Epithelial cell of esophagus (primary cell): ENCODE measurements at places on chromosomes 6 and 20.

DNA sequence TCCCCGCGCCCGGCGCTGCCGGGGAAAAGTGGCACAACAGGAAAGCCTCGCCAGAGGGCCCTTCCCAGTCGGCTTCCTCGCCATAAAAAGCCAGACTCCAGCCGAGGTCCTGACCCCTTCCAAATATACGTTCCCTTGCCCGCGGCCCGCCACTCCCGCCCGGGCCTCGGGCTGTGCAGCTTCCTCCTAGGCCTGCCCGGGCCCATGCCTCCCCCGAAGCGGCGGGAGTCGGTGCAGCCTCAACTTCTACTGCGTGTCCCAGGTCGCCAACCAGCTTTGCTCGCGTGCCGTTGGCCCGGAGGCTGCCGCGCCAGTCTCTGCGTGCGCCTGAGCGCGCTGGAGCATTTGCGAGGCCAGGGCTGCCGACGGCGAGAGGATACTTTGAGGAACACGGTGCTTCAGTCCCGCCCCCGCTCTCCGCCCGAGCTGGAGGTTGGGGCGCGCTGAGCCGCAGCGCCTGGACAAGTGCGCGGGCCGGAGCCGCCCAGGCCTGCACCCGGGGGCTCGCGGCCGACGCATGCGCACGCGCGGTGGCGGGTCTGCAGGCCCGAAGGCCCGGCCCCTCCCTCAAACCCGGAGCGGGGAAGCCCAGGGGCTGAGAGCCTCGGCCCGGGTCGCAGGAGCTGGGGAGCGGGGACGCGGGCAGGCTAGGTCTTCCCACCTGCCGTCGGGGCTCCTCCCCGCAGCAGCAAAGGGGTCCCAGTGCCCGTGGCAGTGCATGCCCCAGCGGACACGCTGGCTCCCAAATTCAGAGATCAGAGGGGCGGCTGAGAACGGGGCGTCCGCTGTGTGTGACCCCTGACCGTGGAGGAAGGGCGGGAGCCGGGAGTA is 10.2 kb downstream of the FOXC1 start:
- peak; percentile 42 for DNase-seq

DNA sequence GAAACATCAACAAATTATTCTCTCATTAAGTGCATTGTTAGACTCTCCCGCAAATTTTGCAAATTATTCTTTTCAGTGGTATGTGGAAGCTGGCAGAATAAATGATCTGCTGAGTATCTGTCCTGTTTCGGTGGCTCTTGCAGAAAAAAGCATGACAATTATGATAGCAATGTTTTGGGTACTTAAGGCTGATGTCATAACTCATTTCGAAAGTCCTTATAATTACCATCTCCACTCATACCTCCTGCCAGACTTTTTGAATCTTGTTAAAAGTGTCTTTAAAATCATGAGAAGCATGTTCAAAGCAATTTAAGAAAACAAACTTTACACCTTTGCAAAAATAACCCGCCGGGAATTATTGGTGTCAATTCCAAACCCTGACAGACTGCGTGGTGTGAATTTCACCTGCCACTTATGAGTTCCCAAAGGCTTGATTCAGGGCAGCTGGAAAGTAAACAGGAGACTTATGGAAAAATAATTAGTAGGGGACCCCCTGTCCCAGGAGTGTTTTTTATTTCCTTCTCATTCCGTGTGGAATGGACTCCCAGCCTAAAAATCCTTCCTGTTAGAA is 87.6 kb upstream of the E2F3 start:
- peak; percentile 18 for DNase-seq

GRCh38 chr20:52129611-52130010 is 62.0 kb downstream of the ZFP64 start:
- DNase-seq = no peak

DNA sequence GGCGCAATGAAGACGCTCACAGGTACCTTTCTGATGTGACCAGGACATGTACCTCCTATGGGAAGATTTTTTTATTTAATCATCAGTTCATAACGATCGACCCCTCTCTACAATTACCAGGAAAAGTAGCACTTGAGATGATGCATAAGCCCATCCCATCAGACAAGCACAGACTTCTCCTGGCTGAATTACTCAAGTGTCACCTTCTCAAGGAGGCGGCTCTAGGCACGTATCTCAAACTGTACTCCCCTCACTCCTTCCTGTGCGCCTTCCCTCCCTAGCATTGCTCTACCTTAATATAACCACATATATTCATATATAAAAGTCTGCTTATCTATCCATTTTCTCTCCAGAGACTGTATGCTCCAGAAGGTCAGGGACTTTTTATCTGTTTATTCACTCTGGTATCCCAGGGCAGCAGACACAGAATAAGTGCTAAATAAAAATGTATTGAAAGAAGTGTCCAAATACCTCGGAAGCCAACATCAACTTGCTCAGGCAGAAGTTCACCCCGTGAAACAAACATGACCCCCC is 71.5 kb downstream of the CNKSR3 start:
- peak; percentile 74 for DNase-seq

DNA sequence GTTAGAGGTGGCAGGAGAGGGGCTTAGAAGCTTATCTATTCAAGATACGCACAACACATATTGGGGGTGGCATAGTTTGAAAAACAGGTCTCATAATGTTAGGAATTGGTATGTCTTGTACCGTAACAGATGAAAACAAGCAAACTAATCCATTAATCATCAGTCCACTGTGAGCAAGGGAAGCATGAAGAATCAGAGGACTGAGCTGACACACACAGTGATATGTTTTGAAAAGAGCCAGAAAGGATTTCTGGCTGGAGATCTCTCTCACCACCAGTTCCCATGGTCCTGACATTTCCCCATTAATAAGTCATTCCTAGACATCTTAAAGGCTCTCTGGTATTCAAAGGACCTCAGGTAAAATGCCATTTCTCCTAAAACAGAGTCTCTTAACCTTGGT is 158.8 kb upstream of the PHACTR1 start:
- no peak for DNase-seq

GRCh38 chr6:81938014-81938856 is 185.8 kb upstream of the TENT5A start:
- peak; percentile 99 for DNase-seq

DNA sequence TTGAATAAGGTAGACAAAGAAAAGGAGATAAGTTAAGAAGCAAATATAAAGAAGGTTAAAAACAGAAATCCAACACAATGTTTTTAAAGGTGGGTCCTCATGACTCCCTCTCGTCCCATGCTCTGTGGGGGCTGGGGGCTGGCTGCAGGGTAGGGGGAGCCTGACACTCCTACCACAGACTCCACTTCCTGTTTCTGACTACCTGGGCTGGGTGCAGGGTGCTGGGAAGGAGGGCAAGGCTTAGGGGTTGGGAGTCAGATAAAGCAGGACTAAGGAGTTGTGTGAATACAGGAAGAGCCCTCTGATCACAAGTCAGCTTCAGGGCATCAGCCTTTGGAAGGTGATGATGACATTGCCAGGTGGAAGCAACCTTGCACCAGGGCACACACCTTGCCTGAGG is 277.0 kb upstream of the SGK1 start:
- no peak for DNase-seq

DNA sequence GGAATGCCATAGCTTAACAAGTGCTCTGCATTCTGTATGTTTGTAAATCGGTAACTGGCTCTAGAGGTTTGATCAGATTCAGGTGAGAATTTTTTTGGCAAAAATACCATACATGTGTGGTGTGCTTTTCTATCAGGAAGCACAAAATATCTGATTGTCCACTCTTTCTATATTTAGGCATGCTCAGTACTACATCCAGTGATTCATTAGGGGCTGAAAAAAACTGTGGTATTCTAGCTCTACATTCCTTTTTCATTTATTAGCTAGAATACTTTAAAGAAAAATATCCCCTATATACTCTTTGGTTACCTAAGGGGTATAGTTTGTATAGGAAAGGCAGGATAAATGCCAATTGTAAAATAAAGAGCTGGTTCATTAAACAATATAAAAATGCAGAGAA is 10.6 kb upstream of the ELOVL2 start:
- DNase-seq = no peak

GRCh38 chr6:167442245-167442644 is 117.4 kb downstream of the TTLL2 start:
- no peak for DNase-seq

DNA sequence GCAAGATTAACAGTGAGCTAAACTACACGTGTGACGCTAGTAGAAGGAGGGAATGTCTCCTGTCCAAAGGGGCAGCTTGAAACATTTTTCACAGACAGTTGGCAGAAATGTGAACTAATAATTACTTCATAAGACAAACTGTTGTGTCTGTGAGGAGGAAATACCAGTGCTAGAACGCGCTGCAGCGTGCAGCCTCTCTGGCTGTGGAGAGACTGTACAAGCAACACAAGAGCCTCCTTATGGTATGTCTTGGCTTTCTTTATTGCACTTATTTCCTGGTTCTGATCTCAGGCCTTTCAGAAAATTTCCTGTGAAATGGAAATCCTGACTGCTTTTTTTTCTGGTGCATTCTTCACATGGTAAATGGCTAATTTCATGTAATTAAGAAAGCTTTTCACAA is 25.3 kb upstream of the TIAM2 start:
- peak; percentile 68 for DNase-seq

GRCh38 chr6:44049989-44050871 is 77.0 kb downstream of the MRPL14 start:
- DNase-seq = no peak

GRCh38 chr6:169370054-169370453 is 116.4 kb upstream of the THBS2 start:
- DNase-seq = peak; percentile 52

DNA sequence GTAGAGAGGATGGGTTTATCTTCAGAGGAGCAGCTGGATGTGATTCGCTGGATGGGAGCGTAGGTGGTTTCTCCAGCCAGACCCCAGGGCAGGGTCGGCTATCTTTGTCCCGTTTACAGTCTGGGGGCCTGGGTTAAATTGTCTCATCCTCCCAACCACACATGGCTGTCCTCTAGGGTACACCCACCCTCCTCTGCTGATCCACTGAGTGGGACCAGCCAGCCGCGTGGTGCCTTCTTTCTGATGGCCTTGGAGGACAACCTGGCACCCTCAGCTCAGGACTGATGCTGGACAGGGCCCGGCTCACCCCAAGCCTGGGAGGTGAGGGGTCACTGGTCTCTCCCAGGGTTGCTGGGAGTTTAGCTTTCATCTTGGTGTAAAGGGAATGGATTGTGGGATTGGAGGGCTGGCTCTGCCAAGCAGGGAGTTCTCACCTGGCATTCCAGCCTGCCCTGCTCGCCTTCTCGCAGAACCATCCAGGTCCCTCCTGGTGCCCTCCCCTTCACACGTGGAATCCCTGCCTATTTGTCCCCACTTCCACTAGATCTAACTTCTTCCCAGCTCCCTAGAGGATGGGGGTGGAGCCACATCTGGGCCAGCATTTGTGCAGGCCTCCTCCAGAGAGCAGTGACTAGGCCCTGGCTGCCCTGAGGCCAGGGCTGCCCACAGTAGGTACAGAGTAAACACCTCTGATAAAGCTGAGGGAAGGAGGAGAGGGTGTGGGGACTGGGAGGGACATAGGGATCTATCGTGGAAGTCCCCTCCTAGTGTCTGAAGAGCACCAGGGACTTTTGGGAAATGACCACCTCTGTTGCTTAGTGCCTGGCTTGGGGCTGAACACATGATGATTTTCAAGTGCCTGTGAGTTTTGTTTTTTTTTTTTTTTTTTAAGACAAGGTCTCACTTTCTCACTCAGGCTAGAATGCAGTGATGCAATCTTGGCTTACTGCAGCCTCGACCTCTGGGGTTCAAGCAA is 1.6 kb downstream of the ITPR3 start:
- peak; percentile 82 for DNase-seq

DNA sequence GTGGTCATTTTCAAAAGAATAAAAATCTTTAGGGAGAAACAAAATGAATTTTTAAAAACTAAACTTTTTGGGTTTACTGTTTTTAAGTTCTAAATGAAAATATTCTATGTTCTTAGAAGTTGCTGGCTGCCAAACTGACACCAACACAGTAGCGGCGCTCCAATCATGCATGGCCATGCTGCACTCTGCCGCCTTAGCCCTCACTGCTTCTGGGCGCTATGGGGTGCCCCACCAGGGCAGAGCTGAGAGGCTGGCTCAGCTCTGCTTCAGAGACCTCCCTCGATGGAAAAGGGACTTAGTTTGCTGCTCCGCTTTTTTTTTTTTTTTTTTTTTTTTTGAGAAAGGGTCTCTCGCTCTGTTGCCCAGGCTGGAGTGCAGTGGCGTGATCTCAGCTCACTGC is 20.9 kb downstream of the EZR start:
- no peak for DNase-seq

DNA sequence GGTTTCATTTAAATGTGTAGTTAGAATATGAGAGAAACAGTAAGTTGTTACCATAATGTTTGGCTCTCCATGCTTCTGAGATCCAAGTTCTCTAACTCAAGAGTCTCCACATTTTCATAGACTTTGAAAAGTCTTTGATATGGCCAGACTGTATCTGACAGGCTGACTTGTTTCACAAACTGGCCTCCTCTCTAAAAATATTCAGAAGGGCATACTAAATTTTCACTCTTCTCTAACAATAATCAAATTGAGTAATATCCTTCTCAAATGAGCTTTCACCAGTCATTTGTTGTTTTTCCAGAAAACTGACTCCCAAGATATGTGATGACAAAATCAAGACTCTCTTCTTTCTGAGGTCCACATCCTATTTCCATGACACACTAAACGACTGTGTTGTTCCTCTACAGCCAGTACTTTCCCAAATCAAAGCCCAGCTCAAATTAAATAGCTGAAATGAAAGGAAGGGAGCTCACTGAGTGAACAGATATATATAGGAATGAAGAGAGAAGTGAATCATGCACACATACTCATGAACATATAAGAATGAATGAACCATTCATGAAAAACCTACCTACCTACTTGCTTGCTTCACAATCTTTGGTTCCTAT is 15.1 kb downstream of the HIVEP2 start:
- DNase-seq = peak; percentile 37

- DNase-seq = no peak
Observed at GRCh38 chr6:37569743-37570481, 70.2 kb upstream of the CCDC167 start.

DNA sequence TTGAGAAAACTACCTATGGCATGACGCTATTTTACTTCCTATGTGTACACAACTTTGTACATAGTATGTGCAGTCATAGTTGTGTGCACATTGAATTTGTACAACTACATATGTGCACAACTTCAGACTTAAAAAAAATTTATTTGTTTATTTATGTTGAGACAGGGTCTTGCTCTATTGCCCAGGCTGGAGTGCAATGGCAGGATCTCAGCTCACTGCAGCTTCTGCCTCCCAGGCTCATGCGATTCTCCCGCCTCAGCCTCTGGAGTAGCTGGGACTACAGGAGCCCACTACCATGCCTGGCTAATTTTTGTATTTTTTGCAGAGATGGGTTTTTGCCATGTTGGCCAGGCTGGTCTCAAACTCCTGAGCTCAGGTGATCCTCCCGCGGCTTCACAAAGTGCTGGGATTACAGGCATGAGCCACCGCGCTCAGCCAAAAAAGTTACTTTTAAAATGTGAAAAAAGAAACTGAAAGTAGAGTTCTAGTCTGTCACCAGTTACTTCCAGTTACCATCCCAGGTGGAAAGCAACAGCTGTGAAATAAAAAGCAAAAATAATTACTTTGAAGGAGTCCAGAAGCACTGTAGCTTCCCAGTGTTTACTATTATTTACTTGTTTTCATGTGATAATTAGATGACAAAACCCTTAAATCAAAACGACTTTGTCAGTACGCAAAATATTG is 1.7 kb upstream of the ZKSCAN8 start:
- no peak for DNase-seq

- DNase-seq = peak; percentile 41
Observed at GRCh38 chr6:127956260-127956888, 55.5 kb upstream of the THEMIS start.
